ENCODE measurements at places on chromosomes 5 and 9.

GRCh38 chr5:74542482-74542881, 98.0 kb downstream of the ENC1 start:
- DNase-seq, result no peak

GRCh38 chr9:135049460-135049859, 38.0 kb upstream of the OLFM1 start:
- DNase-seq, result no peak

DNA sequence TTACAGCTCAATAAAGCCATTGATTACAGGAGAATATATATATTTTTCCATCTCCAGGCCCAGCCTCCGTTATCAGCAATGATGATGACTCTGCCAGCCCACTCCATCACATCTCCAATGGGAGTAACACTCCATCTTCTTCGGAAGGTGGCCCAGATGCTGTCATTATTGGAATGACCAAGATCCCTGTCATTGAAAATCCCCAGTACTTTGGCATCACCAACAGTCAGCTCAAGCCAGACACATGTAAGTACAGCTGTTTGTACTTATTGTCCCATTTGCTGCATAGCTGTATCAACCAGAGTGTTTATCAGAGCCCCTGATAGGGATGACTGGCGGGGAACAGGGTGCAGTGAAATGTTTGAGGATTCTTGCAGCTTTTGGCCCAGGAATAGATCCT, 197.7 kb downstream of the NTRK2 start:
- no peak for DNase-seq

DNA sequence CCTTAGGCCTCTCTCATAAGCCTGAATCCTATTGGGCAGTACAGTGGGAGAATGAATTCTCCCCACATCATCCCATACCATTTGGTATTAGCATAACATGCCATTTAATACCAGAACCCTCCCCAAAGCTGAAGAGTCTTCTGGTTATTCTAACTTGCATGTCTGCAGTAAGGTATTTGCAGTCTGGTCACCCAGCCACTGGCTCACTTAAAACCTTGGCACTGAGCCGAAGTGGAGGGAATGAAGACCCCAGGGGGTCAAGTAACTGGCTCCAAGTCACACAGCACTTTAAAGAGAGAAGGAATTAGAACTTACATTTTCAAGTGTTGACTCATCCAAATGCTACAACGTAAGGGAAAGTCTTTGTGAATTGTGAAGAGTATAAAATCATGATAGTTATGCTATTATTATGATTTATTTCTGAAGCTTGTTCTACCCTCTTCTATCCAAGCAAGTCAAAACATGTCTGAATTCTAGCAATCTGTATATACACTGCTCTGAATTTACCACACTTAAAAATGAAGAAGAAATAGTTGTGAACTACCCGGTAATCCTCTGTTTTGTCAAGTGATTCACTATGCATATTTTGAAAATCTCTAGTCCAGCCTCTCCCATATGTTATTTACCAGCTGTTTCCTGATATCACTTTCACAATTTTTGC, 28.5 kb downstream of the GLRA1 start:
- DNase-seq, result no peak

GRCh38 chr5:159915904-159916840, at the start of gene ADRA1B:
Gene ADRA1B, plus strand, starts transcription at chr5:159916482. Its CDS starts 424 bp downstream, at chr5:159916906.
- peak; percentile 24 for DNase-seq

DNA sequence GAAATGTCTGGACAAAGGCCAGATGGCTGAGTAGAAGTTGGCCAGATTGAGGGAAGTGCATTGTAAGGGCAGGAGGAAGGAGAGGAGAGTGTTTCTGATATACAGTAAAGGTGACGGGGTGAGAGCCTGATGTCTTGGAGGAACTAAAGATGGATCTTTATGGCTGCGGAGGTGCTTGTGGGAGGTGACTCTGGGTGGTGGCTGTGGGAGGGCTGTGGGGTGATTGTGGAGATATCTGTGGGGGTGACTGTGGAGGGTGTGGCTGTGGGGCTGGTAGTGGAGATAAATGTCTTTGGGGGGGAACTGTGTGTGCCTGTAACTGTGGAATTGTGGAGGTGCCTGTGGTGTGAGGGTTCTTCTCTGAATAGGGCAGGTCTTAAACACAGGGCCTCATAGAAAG, 121.4 kb downstream of the CMYA5 start:
- no peak for DNase-seq

DNA sequence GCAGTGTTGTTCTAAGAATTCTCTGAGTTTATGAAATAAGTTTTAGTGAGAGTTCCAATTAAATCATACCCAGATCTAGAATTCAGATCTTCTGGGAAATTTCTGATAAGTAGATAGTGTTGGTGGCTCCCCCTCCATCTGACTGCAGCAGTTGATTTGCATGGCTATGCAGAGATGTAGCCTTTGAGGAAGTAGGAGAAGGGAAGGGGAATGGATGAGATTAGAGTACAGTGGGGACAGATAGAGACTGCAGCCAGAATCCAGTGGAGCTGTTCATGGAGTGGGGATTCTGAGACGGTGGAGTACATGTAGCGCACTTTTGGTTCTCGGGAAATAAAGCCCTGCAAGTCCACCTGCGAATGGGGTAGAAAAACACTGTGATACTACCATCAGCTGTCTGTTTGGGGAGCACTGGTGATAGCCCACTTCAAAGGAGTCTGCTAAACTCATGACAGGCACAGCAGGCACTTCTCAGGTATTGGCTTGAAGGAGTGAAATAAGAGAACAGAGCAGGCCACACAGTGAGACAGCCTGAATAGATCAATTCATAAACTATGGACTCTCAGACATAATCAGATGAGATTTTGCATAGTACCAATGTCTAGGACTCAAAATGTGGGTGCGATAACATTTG, 96.8 kb downstream of the ALDH1A1 start:
- DNase-seq, result no peak

DNA sequence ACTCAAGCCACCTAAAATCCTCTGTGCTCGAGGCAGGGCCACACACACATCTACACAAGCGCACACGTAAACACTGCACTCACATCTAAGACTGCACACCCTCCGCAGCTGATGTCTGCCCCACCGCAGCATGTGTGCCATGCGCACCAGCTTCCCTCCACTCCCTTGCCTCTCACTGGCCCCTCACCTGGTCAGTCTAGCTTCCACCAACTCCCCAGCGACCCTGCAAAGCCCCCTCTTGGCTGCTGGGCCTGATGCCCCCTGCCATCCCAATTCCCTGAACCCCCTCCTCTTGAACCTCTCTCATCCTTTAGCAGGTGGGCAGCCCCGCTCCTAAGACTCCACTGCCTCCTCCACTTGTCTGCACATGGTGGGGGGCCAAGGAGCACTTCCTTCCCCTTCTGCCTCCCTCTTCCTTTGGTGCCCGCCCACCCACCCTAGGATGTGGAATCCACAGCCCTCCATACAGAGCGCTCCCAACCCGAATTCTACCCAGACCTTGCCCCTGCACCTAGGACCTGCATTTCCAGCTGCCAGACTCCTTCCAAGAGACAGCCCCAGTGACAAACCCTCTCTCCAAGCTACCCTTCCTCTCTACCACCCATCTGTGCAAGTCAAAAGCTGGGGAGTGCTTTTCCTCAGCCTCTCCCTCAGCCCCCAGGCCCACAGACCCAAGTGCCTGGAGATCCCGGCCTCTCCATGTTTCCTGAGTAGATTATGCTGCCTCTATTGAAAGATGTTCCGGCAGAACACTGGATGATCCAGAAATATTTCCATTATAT, 23.9 kb downstream of the ADAMTS2 start:
- no peak for DNase-seq

GRCh38 chr9:26746357-26747072, 146.1 kb downstream of the CAAP1 start:
- no peak for DNase-seq

- no peak for DNase-seq
These were observed 96.4 kb upstream of the SPIN1 start for GRCh38 chr9:88291856-88292255.

GRCh38 chr5:374631-375335, 53.3 kb downstream of the AHRR start:
- no peak for DNase-seq

DNA sequence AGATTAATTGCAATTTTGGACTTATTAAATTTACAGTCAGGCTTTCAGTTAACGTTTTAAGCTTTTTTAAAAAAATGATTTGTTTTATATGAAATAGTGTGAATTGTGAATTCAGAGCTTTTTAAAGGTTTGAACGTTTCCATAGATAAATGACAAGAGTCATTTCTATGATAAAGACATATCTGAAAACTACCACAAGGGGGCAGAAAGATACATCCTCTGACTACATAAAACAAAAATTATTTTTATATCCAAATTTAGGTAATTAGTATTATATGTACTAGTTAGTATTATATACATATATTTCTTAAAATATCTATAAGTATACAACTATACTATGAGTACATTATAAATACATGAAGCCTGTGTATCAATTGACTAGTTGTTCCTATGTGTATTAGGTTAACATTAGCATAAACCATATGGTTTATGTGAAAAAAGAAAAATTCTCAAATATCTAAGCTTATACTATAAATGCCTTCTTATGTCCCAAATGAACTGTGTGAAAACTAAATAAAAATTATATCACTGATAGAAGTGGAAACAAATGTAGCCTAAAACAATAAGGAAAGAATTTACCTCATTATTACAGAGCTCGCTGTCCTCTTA, 155.2 kb downstream of the MEF2C start:
- DNase-seq, result no peak

GRCh38 chr5:115549154-115549553, 4.6 kb upstream of the FEM1C start:
- no peak for DNase-seq

DNA sequence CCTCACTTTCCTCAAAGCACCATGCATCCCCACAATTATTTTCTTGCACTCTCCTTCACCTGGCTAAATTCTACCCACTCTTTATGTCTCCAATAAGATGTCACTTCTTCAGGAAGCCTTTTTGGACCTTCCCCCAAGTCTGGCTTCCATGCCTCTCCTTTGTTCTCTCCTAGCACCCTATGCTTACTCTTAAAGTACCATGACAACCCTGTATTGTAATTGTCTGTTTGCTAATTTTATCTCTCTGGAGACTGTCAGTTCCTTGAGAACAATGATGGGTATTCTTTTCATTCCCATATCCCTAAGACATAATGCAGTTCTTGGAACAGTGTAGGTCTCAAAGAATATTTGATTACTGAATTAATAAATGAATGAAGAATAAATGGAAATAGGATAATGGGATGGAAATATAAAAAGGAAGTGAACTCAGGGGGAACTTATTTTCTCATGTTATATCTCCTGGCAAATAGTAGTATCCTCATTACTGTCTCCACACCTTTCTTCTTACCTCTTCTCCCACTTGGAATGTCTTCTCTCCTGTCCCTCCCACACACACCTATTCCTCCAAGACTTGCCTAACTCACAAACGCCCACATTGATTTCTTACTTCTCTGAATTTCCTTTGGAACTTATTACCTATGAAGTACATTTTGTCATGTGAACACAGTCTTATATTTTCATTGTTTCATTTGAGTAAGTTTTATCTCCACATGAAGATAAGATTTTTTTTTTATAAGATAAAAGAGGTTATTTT, 499.1 kb downstream of the NFIB start:
- DNase-seq, result no peak

DNA sequence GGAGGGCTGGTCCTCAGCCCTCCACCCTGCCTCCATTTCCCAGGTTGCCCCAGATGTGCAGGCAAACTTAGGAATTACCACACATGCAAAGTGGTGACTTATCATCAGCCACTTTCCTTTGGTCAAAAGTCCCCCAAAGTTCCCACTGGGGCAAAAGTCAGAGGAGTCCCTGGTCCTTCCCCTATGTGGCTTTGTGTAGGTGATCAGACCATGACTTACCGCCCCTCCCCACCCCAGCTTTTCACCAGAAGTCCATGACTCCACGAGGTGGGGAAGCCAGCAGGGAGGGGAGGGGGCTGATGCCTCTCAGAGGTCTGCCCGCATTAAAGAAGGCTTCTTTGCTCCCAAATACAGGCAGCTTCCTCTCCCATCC, 5.8 kb downstream of the TRAF1 start:
- no peak for DNase-seq

GRCh38 chr9:129885018-129885669, 49.9 kb downstream of the USP20 start:
- DNase-seq, result no peak

GRCh38 chr5:38830521-38831051, 15.2 kb upstream of the OSMR start:
- no peak for DNase-seq

DNA sequence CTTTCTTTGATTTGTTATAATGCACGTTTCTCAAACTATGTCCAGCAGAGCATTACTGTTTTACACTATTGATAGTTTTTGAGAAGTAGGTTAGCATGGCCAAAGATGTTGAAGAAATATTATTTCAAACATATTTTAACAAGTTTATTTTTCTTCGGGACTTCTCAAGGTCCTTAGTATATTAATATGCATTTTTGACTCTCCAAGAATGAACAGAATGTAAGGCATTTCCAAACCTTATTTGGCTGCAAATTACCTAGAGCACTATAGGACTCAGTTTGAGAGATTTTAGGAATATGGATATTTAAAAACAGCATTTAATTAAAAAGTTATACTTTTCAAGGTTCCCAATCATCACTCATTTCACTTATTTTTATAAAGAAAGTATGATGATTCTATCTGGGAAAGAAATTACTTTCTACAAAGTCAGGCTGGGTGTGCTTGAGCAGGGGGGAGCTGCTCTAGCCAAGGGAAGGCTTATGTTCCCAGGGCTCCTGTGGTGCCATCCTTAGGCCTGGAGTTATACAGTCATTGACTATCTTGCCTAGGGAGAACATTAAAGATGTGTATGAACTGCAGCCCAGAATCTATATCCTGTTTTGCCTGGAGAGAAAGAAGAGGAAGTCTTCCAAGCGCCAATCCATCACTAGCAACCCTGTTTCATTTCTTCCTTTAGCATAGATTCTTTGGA, 27.6 kb upstream of the NREP start:
- DNase-seq, result no peak

DNA sequence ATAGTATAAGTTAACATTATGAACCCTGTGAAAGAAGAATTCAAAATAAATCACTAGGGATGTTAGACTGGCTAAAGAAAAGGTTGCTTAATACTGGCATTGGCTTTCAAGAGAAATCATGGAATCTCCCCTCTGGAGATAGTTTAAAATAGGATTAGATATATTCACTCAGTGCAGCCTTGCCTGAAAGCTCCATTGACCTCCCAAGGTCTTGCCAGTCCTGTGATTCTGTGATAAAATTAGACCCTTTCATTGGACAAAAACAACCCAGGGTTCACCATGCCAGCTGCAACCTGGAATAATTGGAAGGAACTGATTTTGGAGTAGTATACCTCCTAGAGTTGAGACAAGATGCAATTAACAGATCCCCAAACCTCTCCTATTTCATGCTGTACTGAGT, 588.1 kb upstream of the MEF2C start:
- DNase-seq, result no peak

DNA sequence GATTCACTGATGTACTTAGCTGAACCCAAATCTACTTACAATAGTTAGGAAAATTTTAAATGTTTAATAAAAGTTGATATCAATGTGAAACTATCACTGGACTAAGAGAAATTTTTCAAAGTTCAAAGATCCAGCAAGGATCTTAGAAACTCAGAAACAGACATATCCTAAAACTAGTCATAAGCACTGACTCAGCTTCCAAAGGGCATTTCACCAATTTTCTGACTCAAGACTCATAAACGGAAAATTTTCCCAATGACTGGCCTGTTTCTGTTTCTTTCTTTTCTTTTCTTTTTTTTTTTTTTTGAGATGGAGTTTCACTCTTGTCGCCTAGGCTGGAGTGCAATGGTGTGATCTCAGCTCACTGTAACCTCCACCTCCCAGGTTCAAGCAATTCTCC, 66.6 kb downstream of the CDC14B start:
- DNase-seq, result no peak
